ENCODE measurements at places on chromosomes 12 and 14.

DNA sequence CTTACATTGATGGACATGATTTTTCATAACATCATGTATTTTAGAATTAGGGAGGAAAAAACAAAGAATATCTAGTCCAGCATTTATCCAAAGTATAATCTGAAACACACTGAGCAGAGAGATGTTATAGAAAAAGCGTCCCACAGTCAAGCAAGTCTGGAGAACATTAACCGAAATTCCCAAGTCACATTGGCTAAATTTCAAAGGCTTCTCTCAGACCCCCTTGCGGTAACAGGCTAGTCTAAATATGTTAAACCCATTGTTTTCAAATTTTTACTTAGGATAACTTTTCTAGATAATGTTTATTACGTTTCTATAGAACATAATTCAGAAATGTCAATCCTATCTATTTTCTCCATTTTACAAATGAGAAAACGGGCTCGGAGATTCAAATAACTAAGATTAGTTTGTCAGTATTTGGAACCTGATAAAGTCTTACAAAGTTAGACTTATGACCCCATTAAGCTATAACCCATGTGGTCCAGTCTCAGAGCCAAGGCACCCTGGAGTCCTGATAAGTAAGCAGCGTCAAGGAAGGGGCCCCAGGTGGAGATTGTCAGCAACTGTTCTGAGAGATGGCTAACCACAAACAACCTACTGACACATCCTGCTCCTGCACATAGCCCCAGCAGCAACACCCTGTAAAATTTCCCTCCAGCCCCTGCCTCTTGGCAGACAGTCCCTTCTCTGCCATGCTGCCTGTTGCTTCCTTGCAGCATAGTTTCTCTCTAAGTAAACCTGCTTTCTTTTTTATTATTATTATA lies 220.6 kb upstream of the TMEM260 start:
- no peak for DNase-seq

GRCh38 chr12:87853448-87854003 lies 175.7 kb downstream of the C12orf50 start:
- no peak for DNase-seq

DNA sequence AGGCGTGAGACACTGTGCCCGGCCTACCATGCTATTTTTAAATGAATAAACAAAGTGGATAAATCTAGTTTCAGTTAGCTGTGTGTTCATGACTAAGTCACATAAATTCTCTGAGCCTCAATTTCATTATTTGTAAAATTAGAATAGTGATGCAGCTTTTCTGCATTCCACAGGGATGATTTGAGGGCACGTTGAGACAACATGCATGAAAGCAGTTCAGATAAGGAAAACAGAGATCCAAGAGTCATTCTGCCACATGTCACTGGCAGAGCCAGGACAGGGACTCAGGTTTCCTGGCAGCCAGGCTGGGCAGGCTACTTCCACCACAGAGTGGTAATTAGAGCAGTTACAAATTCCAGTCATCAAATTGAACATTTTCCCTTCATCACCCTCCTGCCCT lies 2.9 kb upstream of the PPP4R4 start:
- peak; percentile 27 for DNase-seq

GRCh38 chr14:22391908-22392565 lies 197.0 kb downstream of the DAD1 start:
- DNase-seq = peak; percentile 74

GRCh38 chr14:29654901-29655550 lies 272.6 kb downstream of the PRKD1 start:
- peak; percentile 32 for DNase-seq

GRCh38 chr12:77940011-77940423 lies 109.3 kb downstream of the NAV3 start:
- DNase-seq = peak; percentile 91

- DNase-seq = no peak
These were observed 2.6 kb downstream of the EGLN3 start for GRCh38 chr14:33948145-33948868.

DNA sequence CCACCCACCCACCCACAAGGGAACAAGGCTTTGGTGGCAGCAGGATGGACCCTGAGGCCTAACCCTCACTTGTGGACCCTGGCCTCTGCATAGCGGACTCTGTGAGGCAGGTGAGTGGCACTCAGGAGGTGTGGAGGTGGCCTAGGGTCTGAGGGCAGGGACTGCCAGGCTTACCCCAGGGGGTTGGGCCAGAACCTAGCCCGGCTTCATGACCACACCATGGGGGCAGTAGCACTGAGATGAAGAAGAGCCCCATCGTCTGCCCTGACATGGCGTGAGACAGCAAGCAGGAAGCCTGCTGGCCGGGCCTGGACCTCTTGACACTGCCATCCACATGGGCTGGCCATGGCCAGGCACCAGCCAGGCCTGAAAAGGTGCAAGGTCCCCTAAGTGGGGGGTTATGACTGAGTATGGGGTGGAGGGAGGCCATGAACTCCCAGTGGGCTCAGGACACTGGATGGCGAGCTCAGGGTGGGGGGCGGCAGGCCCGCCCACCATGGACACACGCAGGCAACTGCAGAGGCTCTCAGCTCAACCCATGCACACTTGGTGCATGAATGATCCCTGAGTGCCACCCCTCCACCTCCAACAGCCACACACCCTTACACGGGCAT lies 29.3 kb downstream of the JAG2 start:
- no peak for DNase-seq

- peak; percentile 27 for DNase-seq
These were observed 6.7 kb upstream of the STON2 start for GRCh38 chr14:81406863-81407262.

DNA sequence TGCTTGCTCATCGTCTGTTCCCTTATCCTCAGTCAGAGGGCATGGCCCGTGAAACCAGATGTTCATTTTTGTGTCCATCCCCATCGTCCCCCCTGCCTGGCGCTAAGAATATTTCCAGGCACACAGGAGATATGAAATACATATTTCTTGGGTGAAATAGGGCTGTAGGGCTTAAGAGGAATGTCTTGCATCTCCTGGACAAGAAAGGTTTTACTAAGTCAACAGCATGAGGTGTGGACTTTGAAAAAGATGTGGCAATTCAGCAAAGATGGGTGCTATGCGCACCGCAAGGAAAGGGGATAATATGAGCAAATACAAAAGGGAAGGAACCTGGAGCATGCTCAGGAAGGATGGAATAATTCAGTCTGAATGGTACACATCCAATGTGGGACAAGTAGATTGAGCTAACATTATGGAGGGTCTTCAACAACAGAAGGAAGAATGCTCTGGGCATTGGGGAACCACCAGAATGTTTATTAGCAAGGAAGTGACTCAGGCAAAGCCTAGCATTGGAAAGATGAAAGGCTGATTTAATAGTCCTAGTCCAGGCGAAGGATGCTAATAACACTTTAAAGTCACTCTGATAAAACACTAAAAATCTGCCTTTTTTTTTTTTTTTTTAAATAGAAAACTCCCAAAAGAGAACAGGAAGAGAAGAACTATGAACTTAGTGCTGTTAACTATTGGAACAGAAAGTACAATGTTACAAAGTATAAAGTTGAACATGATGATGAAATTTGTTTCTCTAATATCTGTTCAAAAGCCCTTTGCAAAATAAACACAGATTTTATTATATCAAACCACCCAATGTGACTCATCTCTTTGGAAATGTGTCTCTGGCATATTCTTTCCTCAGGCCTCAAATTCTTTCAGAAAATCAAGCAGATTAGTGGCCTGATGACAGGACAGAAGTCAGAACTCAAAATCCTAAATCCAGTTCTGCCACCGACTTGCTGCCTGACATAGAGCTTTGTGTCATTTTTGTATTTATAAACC lies 449.5 kb downstream of the BCAT1 start:
- peak; percentile 68 for DNase-seq

DNA sequence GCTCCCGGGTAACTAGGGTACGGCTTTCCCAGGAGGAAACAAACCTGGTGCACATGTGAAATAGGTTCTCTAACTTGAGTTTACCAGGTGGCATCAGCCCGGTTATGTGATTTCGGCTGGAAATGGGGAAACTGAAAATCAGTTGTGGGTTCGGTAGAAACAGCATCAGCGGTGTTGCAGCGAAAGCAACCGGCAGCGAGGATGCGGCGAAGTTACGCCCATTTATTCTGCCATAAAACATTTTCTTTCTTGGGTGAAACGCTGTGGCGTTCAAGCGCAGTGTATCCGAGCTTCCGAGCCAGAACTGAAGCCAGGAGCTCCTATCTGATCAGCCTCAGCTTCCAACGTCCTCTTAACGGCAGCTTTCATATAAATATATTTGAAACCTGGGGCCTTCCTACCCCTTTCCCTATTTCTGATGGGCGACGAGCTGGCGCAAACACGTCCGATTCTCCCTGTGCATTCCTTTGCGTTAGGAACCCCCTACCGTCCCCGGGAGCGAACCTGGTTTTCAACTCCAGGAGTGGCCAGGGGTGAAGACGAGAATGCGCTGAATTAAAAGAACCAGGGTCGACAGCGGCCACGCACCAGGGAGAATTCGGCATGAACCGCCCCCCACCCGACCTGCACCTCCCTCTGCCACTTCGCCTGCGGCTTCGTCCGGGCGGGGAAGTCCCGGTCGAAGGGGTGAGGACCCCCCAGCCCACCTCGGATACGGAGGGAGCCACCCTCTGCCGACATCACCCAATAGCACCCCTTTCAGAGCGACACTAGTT lies 1.6 kb downstream of the DPF3 start:
- DNase-seq = peak; percentile 55

DNA sequence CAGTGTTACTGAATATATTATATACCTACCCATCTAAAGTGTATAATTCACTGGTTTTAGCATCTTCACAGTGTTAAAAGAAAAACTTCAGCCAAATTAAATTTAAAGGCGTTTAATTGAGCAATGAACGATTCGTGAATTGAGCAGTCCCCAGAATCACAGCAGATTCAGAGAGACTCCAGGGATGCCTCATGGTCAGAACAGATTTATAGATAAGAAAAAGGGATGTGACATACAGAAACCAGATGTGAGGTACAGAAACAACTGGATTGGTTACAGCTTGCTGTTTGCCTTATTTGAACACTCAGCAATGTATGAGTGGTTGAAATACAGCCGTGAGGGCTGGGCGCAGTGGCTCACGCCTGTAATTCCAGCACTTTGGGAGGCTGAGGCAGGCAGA lies 84.6 kb downstream of the WNK1 start:
- no peak for DNase-seq

DNA sequence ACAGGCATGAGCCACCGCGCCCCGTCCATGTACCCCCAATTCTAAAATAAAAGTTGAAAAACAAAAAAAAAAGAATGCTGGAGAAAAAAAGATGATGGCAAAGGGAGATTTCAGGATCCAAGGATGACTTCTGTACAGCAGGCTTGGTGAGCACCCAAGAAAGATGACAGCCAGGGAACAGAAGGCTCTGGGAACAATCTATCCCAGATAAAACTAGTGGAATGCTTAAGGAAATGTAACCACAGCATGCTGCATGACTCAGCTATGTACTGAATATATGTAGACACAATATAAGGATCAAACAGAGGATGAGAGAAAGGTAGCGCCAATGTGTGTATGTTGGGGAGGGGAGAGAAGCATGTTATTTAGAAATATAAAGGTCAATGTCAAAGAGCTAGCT lies 123.7 kb upstream of the TMTC1 start:
- no peak for DNase-seq

Data from fibroblast of the aortic adventitia (primary cell).